Stimulated activated CD8-positive, alpha-beta memory T cell treated with anti-CD3 and anti-CD28 coated beads, Interleukin-12 subunit alpha, Interleukin-12 subunit beta, amount 100 ng/mL, for 4 hours (primary cell): ENCODE measurements at places on chromosomes 11 and 22.

DNA sequence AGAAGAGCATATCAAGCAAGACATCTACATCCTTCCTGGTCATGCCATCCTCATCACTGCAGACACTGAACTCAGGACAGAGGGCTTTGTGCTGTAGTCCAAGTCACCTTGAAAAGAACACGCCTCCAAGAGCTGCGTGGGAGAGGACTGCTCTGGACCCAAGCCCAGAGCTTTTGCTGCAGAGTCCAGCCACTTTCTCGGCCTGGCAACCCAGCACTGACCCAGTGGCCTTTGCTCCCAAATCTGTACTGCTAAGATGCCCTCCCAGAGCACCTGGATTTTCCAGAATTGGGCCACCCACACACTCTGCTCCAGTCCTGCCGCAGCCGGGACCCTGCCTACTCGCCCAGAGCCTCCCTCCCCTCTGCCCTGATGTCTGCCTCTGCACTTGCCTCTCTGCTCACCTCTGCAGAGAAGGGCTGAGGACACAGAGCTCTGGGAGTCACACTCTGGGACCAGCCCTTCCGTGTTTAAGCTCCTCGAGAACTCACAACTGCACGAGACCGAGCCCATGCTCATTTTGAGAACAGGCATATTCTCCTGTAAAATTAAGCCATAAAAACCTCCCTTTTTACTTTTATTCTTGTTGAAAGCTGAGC is 83.8 kb upstream of the CSNK2A3 start:
- no peak for DNase-seq

DNA sequence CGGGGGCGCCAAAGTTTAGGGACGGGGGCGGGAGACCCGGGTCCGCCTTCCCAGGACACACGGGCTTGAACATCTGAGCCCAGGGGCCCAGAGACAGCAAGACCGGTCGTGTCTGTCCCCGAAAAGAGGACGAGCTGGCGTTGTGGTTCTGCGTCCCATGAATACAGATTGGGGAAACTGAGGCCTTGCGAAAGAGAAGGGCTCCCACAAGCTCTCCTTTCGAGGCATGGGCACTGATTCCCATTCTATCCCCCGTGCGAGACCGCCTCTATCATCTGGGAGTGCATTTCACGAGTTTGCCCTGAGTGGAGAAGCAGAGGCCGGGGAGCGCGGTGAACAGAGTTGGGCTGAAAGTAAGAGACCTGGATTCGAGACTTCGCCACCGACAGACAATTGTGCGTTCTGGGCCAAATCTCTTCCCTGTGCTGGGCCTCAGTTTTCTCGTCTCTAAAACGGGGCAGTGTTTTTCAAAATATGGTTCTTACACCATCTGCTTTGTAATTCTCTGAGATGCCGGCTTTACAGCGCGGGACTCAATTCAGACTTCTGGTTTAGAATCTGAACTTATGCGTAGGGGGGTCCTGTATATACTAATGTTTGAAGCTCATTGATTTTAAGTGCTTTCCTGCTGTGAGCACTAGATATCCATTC is 471 bp downstream of the RNF185 start:
- DNase-seq, result peak; percentile 4

GRCh38 chr11:77524539-77524938 is 50.6 kb upstream of the PAK1 start:
- DNase-seq, result no peak

GRCh38 chr11:10440401-10440800 is 14.7 kb upstream of the AMPD3 start:
- DNase-seq, result no peak

GRCh38 chr11:119676461-119677020 is 52.5 kb downstream of the NECTIN1 start:
- DNase-seq, result no peak

GRCh38 chr11:11583801-11584529 is 37.8 kb downstream of the GALNT18 start:
- no peak for DNase-seq

- no peak for DNase-seq
These were observed 789 bp upstream of the FAM111A start for GRCh38 chr11:59141673-59142460.

DNA sequence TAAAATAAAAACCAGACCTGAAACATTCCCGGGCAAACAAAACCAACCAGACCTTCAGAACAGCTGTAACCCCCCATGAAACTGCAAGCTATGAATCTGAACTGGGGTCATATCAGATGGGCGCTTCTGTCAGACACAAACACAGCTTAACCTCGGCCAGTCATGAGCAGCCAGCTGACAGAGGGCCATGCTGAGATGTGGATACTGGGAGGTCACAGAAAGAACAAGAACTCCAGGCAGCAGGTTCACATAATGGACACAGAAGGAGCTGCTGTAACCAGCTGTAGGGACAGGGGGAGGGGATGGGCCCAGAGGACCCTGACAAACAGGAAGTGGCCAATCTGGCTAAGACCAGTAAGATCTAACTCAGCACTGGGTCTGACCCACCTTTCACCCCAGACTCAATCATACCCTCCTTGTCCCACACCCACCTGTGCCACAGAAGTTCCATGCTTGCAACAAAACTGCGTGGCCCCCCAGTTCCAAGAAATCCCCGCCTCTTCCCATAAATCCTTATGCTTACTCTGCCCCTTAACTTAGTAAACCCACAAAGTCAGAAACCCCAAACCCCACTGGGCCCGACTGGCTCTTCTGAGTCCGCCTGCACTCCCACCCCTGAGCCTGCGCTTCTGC is 4.0 kb downstream of the APOL4 start:
- no peak for DNase-seq

- no peak for DNase-seq
These were observed 494 bp downstream of the ZDHHC5 start for GRCh38 chr11:57668434-57668782.

GRCh38 chr11:42251984-42252383 is 792.5 kb upstream of the LRRC4C start:
- DNase-seq, result no peak

DNA sequence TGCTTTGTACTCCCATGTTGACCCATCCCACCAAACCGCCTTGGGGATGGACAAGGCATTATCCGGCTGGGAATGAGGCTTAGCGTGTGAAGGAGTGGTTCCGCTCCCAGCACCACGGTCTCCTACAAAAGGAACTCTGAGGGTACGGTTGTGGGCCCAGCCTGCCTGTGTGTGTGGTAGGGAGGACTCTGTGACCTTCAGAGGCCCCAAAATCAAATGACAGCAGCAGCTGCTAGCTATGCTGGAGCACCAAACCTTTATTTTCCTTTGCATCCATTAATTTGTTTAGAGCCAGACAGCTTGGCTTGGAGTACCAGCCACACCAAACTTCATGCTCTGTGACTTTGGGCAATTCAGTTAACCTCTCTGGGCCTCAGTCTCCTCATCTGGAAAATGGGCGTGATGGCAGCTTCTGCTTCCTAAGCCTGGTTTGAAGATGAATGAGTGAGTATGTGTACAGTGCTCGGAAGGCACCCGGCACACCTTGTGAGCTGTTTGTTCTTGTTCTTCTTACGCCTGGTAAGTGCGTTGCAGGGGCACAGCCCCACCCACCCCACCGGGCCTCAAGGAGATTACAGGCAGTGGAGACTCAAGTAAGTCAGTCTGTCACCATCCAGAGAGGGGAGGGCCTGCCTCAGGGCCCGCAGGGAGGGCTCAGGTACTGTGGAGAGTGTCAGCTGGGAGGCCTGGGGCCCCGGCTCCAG is 25.3 kb downstream of the MB start:
- DNase-seq, result no peak

GRCh38 chr11:110026858-110027626 is 66.2 kb upstream of the ZC3H12C start:
- DNase-seq, result no peak

DNA sequence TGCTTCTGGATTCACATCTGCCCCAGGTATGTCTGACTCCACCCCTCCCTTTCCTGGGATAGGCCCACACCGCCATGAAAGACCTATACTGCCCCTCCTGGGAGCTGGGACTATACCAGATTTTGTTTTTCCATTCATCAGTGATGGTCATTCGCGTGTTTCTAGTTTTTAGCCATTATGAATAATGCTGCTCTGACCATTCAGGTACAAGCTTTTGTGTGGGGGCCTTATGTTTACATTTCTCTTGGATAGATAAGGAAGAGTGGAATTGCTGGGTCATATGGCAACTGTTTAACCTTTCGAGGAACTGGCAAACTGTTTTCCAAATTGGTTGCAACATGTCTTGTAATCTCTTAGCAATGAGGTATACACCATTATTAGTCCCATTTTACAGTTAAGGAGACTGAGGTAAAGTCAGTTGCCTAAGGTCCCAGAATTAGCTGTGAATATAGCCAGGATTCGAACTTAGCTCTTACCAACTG is 1.2 kb upstream of the TBC1D10A start:
- DNase-seq, result no peak

GRCh38 chr11:132337819-132338416 is 967.5 kb downstream of the NTM start:
- DNase-seq, result no peak

DNA sequence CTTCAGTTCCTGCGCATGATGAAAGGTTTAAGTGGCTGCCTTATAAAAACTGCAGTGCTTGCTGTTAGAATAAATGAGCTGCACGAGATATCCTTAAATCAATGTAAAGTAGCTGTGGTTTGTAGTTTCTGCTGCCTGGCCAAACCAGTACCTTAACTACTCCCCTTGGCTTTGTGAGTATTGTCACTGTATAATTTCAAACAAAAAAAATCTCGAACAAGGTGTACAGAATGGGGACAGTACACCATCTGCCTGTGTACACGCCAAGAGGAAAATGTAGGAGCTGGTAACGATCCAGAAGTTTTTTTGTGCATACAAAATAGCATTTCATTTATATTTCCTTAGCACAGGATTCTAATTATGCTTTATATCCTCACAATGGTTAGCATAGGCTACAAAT is 20.6 kb upstream of the NDUFC2 start:
- no peak for DNase-seq

- DNase-seq, result no peak
These were observed 1.8 kb downstream of the BET1L start for GRCh38 chr11:205221-206001.

GRCh38 chr11:113113801-113114704 is 152.8 kb downstream of the NCAM1 start:
- DNase-seq, result no peak

DNA sequence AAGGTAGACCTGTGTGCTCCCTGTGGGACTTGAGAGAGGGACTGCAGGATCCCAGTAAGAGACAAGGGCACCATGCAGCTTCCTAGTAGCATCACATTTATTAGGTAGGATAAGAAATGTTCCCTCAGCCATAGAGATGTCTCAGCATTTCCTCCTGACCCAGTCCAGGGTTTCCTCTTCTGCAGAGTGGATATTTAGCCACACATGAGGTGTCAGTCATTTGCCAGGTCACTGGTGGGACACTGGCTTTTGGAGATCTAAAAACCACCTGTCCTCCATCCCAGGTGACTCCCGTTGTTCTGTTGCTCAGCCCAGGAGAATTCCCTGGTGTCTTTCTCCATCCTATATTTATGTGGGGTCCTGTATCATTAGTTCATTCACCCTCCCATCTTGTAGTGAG is 117.5 kb upstream of the NNMT start:
- no peak for DNase-seq
